Activated CD4-positive, alpha-beta memory T cell treated with anti-CD3 and anti-CD28 coated beads, Interleukin-2, amount 10 ng/mL, durations not matched to agents 7 days and 5 days (primary cell): ENCODE measurements at places on chromosomes 13 and 19.

DNA sequence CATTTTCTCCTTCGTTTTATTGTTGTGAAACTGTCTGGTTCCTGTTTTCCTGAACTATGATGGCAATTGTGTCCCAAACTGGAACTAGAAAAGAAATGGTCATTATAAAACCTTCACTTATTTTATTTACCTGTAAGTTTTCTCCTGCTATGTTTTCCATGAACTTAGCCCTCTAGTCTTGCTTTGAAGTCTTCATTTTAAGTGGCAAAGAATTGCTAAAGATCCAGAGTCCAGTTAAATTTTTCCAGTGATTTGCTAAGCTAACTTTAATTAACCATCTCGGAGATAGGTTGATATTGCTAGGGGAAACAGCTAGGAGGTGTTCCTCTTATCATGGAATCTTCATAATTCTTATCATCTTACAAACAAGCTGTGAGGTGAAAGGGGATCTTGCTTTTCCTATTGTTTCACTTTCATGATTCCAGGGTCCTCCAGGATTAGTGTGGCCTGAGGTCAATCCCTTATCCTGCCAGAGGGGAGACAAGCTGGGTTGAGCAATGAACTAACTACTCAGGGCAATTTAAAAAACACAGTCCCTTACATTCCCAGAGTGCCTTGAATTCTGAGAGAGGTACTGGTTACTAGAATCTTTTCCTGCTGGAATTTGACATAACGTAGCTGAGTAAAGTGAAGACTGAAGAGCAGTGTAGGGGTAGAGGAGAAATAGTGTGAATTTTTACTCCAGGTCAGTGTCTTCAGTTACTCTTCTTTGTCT is 112.5 kb downstream of the ESD start:
- no peak for DNase-seq

- DNase-seq: no peak
Measured at GRCh38 chr19:47330466-47330869, 1.5 kb upstream of the C5AR2 start.

GRCh38 chr19:19160461-19161035 is 9.5 kb downstream of the MEF2B start:
- DNase-seq: no peak

DNA sequence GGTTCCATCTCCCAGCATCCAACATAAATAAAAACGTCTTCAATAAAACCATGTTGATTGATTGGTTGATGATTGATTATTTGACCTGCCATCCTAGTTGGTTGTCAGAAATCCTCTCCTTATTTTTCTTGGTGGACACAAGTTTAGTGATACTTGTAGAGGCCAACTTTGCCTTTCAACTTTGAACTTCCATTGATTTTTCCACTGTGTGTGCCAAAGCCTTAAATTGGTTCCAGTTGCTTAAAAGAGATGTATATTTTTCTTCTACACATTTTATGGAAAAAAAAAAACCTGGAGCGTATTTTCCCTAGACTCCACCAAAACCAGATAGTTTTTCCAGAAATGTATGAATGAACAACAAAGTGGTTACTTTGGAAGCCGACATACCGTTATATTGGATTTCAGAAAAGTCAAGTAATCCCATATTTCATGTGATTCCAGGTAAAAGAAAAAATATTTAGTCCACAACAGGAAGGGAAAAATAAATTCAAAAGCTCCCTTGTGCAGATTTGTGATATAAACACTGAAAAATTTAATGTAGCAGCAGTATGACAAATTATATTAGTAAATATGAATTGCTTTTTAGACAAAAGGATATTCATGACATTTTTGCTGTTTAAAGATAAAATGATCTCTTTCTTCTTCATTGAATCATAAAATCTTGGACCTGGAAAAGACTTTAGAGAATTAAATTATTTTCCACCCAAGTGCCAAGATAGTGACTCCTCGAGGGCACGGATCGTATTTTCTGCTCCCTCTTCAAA is 85.2 kb downstream of the MBNL2 start:
- DNase-seq: no peak

DNA sequence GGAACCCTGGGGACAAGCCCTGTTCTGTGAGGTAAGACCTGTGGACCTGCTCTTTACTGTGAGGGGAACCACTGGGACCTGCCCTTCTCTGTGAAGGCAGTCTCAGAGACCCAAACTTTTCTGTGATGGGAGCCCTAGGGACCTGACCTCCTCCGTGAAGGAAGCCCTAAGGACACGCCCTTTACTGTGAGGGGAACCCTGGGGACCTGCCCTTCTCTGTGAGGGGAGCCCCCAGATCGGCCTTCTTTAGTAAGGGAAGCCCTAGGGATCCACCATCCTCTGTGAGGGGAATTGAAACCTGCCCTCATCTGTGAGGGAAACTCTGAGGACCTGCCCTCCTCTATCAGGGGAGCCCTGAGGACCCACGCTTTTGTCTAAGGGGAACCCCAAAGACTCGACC is 343.5 kb downstream of the UQCRFS1 start:
- DNase-seq: no peak

- DNase-seq: no peak
Measured at GRCh38 chr13:112767506-112768471, 78.0 kb downstream of the ATP11A start.

DNA sequence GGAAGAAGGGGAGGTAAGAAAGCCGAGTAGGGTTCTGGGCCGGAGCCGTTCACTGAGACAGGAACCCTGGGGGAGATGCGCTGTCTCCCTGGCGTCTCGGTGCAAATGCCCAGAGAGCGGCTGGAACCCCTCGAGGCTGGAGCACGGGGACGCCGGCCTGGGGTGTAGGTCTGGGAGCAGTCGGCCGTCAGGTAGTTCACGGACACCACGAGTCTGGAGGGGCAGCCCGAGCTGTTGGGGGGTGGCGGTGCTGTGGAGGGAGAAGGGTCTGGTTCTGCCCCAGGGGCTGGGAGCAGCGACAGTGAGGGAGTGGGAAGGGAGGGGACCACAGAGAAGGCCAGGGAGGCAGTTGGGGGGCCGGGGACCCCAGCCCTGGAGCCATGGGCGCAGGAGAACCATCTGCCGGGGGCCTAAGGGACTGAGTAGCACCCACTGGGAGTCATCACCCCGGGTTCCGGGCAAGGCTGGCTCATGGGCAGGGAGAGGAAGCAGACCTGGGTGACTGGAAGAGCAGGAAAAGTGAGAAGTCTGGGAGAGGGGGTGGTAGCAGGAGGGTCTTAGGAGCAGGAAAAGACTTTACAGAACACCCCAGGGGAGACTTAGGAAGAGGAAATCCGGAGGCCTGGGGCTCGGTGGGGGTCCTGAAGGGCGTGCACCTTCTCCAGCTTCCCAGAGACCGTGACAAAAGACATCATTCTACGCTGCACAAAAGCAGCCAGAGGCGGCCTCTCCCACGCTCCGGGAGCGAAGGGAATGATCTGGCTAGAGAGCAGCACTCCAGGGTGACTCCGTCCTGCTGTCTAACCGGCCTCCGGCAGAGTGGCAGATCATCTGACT is 173.1 kb upstream of the SOX1 start:
- no peak for DNase-seq

DNA sequence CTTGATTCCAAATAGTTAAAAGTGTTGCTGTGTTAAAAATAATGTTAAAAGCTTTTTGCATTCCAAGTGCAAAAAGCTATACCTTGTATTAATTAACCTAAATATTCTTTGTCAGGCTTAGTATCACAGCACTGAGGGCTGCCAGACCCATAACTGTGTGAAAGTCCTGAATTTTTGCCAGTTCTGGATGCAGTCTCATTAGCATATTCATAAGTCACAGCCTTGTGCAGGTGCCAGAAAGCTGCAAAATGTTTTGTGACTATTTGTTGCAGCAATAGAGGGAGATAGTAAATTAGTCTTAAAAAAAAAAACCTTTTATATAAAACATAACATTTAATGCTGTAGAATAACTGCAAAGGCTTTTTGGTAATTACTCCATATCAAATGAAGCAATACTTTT is 56.6 kb downstream of the SLITRK1 start:
- no peak for DNase-seq

DNA sequence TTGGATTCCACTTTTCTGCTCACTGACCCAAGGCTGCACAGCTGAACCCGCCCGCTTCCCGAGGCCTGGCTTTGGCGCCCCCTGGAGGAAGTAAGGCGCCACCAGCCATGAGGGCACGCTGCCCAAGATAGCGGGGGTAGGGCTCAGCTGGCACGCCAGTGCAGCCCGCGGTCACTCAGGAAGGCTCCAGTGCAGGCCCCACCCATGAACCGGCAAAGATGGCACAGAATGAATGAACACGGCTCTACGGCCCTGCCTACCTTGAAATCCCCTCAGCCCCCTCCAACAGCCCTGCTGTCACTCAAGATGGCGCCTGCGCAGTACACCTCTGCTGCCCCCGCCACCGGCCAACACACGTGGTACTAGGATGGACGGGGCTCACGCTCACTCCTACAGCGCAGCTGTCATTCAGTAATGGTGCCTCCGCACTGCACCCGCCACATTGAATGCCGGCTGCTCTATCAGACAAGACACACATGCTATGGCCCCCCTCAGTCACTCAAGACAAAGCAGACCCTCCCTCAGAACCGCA is 3.0 kb downstream of the PEG3 start:
- DNase-seq: no peak

GRCh38 chr13:109756778-109757177 is 29.6 kb downstream of the IRS2 start:
- no peak for DNase-seq

- DNase-seq: no peak
Measured at GRCh38 chr13:79727086-79727485, 246.1 kb downstream of the NDFIP2 start.

- no peak for DNase-seq
Measured at GRCh38 chr13:97387485-97387839, 46.5 kb upstream of the RAP2A start.

DNA sequence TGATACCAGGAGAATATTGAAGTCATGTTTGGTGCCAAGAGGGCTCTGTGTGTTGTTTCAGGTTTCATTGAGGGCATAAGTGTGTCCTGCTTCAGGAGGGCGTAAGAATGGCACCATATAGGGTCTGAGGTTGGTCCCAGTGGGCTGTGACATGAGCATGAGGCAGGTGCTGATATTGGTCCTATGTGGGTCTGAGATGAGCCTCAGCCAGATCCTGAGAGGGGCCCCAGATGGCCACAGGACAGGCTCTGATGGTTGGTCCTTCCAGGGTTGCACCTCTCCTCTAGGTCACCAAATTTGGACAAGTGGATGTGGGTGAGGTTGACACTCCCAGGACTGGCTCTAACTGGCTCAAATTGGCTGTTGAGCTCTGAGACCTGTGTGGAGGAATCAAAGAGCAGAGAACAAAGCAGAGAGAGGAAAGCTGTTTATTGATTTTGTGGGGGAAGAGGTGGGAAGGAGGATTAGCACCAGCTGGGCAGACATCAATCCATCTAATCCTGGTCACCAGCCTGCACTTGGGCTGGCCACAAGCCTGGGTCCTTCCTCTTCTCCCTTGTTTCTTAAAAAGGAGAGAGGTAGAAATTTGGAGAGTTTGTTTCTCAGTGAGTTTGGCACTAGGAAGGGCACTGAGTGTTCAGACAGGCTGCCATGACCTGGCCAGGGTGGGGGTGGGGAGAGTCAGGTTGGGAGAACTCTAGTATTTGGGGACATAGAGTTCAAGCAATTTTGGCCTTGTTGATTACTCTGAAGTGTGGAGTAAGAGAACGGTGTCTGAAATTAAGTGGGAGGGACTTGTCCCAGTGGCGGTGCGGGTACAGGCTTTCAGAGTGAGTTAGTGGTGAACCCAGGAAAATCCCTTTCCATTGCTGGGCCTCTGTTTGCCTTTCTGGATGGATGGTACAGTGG is 38.7 kb downstream of the CYP2B6 start:
- DNase-seq: no peak

DNA sequence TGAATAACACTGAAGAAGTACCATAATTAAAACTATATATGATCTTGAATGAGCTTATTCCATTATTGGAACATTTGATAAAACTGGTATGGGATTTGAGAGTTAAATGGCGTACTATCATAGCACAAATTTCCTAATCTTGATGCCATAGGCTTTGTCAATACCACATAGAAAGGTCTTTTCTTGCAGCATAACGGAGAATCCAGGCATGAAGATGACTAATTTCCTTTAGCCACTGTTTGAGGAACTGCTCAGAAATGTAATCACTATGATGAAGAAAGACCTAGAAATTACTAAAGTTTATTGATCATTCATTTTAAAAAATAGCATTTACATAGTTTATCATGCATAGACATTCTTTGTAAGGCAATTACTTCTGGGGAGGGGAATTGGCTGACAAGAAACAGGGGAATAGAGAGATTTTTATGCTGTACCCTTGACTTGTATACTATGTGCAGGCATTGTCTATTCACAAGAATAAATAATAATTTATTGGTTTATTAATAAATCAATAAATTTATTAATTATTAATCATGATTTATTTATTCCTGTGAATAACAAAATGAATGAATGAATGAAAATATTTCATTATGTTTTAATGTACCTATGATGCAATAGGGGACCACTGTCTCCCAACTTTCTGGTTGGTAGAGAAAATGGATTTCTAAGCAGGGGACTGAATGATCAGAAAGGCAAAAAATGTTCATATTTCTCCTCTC is 2676.6 kb downstream of the PCDH9 start:
- DNase-seq: no peak

- no peak for DNase-seq
Measured at GRCh38 chr13:66933994-66934393, 296.1 kb downstream of the PCDH9 start.

- DNase-seq: no peak
Measured at GRCh38 chr19:49065905-49066512, 1.4 kb upstream of the NTF4 start.

GRCh38 chr13:114099191-114099590 is 33.2 kb downstream of the RASA3 start:
- DNase-seq: no peak

DNA sequence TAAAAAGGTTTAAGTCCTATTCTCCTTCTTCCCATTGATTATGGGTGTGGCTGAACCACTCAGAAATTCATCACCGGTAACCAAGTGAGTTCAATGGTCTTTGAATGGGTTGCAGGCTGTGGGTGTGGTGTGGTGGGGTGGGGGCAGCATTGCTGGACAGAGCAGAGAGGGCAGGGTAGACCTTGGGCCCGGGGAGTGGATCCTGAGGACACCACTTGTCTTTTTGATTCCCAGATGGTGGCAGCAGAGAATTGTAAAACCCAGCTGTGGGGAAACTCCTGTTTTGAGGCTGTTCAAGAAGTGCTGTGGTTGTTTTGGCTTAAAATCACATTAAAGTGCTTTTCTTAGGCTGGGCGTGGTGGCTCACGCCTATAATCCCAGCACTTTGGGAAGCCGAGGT is 45.8 kb upstream of the RGCC start:
- DNase-seq: peak; percentile 25

- DNase-seq: peak; percentile 43
Measured at GRCh38 chr13:114161644-114162532, 17.2 kb upstream of the CFAP97D2 start.

DNA sequence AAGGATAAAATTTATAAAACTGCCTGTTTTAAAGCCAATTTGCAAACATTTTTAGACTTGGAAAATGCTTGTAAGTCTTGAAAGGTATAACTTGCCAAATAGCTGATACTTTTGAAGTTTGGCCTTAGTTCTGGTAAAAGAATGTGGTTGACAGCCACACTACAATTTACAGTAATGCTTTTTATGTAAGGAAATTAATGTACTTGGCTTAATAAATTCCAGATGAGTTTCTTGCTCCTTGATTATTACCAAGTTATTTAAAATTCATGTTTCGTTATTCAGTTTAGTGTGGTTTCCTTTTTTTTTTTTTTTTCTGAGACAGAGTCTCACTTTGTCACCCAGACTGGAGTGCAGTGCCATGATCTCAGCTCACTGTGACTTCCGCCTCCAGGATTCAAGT is 14.9 kb downstream of the LMO7 start:
- no peak for DNase-seq
